Right ventricle myocardium inferior (tissue), 1 donor: ENCODE measurements at places on chromosomes 12 and 14.

GRCh38 chr14:89926694-89927093 is 27.8 kb downstream of the EFCAB11 start:
- no peak for DNase-seq

DNA sequence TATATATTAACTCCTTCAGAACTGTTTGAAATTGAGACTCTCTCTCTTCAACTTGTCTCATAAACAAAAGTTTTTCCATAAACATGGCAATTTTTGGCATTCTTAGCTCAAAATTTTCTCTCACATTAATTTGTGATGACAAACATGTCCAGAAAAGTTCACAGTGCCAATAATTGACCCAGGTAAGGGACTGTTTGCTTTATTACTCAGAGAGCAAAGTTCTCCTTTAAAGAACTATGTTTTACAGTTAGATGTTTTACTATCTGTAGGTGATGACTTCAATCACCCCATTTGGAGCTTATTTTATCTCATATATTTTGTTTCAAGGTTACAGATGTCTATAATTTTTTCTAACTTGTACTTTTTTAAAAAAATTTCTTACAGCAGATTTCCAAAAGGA is 855.6 kb downstream of the SLC16A7 start:
- DNase-seq = no peak

DNA sequence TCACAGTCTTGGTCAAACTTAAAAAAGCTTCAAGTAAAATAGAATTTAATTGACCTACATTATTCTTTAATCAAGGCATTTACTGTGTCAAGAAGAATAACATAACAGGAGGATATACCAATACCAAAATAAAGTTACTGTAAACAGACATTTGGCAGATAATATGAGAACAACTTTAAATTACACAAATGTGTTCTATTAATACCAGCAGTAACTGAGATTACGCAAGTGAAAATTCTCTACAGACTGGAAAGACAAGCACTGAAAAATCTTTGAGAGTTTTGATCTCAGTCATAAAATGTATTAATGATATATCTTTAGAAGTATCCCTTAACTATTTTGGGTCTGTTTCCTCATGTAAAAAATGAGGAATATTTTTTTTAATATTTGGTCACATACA is 169.2 kb upstream of the SOX5 start:
- DNase-seq = no peak

DNA sequence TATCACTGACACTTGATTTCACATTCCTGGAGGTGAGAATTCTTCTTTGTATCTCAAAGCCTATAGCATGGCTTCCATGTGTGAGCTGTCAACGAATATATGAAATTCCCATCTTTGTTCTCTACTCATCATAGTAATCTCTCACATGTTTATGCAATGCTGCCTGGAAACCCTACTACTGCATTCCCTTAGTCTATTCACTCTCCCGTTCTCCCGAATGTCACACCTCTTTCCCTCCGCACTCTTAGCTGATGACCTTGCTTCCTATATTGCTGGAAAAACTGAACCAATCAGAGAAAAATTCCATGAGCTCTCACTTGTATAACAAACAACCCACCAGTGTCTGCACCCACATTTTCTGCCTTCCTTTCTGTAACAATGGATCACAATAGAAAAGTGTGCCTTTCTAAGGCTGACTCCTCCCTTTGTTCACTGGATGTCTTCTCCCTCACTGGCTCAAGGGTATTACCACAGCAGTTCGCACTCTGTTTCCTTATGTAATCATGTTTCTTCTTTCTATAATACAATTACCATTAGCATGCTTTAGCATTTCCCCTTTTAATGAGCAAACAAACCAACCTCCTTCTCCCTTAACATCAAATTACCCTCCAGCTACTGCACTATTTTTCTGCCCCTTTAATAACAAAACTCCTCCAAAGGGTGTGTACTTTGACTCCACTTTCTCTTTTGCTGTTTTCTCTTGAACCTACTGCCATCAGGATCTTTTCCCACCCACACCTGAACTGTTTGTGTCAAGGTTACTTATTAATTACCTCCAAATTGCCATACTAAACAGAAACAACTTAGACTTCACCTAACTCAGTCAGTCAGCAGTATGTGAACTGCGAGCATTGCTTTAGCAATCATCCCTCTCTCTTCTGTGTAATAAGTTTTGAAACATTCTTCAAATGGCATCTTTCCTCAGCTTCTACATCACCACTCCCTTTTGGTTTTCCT is 63.9 kb upstream of the CCDC196 start:
- no peak for DNase-seq

- DNase-seq = no peak
Observed at GRCh38 chr14:22753586-22753985, 12.9 kb upstream of the OXA1L start.

DNA sequence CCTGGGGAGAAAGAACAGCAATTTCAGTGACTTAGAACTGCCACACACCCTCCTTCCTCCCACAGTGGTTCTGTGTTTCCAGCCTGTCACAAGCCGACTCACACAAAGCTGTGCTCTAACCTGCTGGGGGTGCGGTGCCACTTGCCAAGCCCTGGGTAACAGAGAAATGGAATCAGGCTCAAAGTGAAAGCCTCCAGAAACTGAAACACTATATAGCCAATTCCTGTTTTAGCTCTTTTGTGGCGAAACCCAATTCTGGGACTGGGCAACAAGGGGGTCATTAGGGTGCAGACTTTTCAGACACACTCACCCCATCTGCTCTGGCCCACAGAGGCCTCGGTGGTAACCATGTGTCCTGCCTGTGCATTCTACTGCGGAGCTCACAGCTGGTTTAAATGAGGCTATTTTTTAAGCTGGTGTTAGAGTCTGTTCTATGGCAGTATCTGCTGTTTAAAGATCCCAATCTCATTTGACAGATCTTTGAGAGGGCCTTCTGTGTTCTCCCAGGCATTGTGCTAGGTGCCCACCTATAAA is 15.2 kb upstream of the ACTR6 start:
- no peak for DNase-seq

DNA sequence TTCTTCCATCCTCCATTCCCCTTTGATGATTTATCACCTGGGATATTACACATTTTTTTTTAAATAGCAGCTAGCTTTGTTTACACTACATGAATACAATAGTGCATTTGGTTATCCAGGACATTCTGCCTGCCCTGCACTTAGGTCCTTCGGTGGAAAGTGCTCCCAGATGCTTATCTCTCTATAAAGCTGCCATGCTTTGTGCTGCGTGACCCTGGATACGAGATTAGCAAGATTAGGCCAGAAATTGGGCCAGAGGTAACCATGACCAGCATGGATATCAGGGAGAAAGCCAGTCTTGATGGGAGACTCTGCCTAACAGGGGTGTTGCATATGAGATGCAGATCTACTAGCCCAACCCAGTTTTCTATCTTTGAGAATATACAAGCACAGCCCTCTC is 12.1 kb upstream of the KRT83 start:
- no peak for DNase-seq

GRCh38 chr14:68662392-68662791 is 130.5 kb downstream of the ZFP36L1 start:
- DNase-seq = no peak

DNA sequence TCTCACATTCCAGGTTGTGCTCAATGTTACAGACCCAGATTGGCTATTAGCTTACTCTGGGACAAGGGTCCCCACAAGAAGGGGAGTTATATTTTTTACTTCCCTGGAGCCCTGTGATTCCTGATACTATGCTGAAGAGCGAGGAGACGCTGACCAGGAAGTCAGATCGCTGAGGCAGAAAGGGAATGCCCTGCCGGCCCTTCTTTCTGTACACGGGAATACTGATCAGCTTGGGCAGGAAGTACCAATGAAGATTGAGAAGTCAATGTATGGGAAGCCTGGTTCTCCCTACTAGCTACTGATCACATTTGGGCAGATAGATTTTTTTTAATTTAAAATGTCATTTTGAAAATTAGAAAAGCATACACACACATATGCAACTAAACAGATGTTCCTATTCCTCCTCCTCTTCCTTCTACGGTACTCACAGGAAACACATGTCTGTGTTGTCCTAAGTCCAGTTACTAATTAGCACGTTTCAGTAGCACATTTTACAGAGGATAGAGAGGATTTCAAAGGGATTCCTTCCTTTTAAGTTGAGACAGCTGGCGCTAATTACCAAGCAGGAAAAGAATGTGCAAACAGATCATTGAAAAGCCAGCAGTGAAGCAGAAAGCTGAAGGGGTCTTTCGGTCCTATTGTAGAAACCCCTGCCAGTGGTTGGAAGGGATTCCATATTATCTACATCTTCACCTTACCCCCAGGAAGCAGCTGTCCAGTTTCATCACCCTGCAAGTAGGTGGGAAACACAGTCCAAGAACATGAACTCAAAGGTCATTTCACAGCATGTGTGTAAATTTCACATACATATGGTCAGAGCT is 292.4 kb downstream of the DUSP6 start:
- peak; percentile 39 for DNase-seq

- no peak for DNase-seq
Observed at GRCh38 chr14:96799489-96800054, 2.4 kb downstream of the VRK1 start.

DNA sequence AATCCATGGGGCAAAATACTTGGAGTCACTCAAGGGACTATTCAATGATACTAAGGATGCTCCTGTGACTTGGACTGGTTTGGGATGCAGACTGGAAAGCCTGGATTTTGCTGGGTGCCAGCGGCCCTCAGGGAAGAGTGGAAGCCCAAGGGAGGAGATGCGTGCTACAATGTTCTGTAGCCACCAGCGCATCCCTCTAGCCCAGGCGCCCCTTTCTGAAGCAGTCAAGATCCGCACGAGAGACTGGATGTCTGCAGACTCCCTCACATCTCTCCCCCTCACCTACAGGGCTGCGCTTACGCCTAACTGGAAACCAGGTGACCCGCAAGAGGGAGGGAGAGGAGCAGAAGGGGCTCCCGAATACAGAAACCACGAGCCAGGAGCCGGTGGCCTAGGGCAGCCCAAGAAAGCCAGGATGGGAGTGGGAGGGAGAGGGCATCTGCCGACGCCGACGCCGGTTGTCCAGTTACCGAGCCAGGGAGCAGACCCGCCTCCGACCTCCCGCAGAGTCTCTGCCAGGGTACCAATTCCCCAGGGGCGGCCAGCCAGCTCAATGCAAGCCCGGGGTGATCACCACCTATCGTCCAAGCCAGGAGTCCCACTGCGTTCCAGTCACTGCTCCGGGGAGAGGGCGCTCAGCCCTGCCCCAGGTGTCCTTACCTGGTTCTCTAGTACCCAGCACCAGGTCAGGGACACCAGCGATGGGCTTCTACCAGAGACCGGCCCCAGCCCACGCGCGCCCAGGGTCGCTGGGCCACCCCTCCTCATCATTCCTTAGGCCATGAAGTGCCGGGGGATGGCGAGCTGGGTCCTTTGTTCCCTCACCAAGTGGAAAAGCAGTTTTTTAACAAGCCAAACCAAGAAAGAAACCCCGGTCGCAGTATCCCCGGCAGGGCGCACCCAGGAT is 1.2 kb downstream of the NTN4 start:
- DNase-seq = peak; percentile 76

GRCh38 chr14:104681689-104682074 is 7.7 kb upstream of the INF2 start:
- DNase-seq = peak; percentile 91

GRCh38 chr14:93431036-93431670 is 414 bp downstream of the UNC79 start:
- DNase-seq = no peak
